ENCODE measurements at places on chromosomes 13 and 19.

DNA sequence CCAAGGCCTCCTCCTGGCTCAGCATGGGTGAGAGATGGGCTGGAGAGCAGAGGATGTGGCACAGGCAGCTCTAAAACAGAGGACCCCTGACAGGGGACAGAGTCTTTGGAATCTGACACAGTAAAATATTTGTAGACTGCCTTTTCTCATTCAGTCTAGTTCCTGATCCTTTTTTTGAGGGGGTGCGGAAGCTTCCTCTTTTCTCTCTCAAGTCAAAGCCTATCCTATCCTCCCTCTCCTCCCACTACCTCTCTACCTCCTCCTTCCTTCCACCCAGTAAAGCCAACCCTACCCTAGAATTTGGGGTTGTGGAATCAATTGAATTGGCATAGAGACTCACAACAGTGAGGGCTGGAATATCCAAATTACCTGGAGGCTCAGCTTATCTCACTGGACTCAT lies 82.0 kb downstream of the TEX26 start:
- DNase-seq = no peak

GRCh38 chr13:23608701-23609413 lies 38.6 kb downstream of the TNFRSF19 start:
- DNase-seq = no peak

- peak; percentile 73 for DNase-seq
These were observed 22.2 kb downstream of the RASA3 start for GRCh38 chr13:114110091-114110829.

DNA sequence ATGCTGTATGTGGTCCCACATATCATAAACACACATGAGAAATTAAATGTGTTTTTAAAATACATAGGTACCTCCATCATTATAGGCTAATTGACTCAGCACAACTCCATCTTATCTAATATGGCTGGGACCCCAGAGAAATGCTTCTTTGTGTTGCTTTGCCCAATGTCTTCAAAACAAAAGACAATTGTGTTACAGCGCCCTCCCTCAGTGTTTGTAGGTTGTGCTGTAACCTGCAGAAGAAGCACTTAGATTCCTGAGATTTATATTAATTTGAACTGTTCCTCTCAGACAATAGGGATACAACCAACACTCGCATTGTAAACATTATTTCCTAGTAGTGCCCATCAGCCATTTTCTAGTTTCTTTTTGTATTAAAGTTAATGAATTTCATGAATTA lies 303.4 kb downstream of the MZT1 start:
- DNase-seq = no peak

- no peak for DNase-seq
These were observed 181.5 kb downstream of the IRS2 start for GRCh38 chr13:109604894-109605293.

DNA sequence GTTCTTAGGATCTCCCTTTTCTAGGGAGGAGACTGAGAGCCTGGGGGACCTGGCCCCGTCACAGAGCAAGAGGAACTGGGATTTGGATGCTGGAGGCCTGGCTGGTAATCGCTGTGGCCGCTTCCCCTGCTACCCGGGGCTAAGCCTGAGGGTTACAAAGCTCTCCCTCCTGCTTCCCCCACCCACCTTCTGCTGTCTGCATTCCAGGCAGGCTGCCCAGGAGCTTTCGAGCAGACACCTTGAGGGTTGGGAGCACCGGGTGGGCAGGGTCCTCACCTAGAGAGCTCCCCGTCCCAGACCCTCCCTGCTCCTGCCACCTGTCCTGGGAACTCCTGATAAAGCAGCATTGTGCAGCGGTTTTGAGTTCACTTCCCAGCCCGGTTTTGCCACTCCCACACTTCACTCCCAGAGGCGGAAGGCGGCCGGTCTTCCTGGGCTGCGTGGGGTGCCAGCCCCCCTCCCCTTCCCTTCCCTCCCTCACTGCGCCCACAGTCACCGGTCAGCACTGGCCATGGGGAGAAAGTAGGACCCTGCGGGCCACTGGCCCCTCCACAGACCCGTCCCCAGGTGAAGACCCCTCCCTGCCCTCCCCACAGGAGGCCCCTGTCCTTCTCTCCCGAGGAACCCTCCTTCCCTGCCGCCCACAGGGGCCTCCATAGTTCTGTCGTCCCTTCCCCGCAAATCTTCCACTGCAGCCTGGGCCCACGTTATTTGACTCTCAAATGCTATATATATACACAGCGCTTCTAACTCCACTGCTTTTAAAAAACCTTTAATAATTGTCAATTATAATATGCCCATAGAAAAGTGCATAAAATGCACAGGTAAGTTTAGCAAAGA lies 8.1 kb downstream of the PAK4 start:
- DNase-seq = no peak
